M059J (cell line): ENCODE measurements at places on chromosomes 12 and 14.

- no peak for DNase-seq
These were observed 150.8 kb downstream of the TTC8 start for GRCh38 chr14:88975043-88975830.

DNA sequence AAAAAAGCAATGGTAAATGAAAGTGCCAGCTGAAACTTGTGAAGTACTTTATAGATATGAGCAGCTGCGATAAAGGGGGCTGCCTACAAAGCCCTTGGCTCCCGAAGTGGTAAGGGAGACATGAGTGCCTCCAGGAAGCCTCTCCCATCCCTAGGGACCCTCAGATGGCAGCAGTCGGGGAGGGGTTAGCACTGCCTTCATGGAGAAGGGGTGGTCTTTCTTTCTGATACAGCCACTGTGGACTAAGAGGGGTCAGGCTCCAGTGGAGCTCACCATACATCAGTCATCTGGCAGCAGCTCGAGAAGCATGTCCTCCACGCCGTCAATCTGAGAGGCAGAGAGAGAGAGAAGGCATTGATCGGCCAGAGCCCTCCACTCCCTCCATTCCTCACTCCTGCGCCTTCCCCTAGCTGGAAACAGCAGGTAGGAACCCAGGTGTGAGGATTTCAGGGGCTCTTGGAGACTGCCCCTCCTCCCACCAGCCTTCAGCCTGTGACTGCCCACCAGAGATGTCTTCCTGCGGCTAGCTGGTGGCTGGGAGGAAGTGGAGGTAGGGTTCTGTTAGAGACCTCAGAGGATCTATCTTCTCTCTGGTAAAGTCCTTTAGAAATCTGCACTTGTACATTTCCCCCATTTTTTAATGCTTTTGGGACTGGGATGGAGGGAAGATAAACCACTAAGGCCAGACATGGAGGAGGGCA, 2.3 kb downstream of the TCL1A start:
- DNase-seq: no peak

- DNase-seq: no peak
These were observed 8.0 kb downstream of the IL22 start for GRCh38 chr12:68245180-68246021.

DNA sequence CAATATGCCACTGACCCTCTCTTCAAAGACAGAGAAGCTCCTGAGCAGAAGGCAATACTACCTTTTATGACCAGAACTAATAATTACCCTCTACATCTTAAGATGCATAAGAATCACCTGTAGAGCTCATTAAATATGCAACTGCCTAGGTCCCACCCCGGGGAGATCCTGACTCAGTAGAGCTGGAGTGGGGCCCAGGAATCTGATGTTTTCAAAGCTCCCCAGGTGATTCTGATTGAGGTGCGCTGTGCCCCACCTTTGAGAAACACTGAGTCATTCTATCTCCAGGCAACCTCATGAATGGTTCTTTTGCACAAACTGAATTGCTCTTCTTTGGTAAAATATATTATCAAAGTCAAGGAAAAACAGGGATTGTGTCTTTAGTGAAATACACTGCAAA, 149.3 kb upstream of the BMP4 start:
- peak; percentile 23 for DNase-seq

DNA sequence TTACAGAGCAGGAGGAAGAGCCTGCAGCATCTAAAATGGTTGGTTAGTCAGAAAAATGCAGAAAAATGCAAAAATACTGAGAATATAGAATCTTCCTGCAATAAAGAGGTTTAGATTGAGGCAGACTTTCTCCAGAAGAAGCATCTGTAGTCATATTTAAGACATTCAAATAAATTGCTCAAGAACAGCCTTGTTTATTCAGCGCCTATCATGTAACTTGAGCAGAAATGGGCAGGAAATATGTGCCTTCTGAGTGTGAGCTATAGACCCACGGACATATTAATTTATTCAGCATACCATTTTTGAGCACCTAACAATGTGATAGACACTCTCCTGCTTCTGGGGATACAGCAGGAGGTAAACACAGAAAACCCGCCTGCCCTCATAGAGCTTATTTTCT, 102.0 kb upstream of the HIF1A start:
- DNase-seq: no peak

DNA sequence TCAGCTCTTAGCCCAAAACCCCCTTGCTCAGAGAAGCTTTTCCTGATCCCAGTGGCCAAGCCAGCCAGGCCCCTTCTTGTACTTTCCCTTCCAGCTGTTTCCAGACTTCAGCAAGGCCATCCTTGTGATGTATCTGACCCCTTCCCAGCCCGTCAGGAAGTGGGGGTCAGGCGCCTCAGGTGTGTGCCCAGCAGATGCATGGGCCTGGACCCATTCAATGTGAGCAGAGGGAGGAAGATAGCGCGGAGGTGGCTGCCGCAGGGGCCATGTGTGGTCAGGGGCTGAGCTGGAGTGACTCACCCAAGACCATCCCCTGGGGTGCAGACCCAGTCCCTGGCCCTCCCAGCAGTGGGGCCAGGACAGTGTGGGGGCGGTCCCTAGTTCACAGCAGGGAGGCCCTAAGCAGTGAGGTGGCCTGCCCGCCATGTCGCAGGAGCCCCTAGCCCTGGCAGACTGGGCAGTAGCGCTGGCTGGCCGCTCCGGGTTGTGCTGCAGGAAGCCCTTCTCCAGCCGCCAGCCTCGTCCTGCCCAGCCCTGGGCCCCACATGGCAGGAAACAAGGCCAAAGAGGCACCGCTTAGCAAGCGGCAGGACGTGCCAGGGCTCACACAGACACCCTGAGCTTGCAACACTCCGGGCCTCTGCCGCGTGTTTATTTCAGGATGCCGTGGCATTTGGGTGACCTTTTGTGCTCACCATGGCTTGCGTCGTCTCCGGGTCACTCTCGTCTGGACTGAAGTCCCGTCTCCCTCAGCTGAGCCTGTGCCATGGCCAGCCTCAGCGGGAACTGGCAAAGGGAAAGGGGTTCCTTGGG, 12.0 kb downstream of the ADSS1 start:
- peak; percentile 65 for DNase-seq

- no peak for DNase-seq
These were observed 119.3 kb downstream of the HMGA2 start for GRCh38 chr12:65943388-65944137.

DNA sequence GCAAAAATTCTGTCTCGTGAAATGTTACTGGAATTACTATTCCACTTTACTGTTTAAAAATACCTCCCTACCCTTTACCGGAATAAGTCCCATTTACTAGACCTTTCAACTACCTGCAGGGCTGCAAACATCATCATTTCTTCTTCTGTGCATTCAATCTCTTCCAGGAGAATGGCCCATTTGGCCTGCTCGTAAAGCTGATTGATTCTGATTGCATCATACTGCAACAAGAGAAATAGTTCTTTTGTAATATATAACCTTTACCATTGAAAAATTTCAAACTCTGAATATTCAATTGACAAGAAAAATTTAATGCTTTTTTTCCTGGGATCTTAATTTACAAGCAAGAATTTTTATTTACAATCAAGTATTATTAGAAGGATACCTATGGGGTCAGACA, 72.4 kb downstream of the FERMT2 start:
- DNase-seq: no peak

GRCh38 chr14:20818861-20819260, 16.2 kb upstream of the RNASE1 start:
- no peak for DNase-seq

DNA sequence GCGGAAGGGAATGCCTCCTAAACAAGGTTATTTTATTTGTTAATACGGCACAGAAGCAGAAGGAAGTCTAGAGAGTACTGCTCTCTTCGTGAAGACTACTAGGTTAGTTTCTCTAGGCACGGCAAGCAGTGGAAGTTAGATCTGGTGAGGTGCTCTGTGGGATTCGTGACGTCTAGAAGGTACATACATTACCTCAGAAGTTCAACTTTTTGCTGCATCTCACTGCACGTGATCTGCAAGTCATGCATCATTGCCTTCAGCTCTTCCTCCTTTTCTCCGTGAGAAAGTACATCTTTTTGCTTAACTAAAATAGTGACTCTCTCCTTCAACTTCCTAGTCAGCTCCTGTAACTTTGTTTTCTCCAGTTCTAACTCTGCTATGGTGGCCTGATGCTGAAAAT, 74.7 kb downstream of the NIN start:
- DNase-seq: no peak

DNA sequence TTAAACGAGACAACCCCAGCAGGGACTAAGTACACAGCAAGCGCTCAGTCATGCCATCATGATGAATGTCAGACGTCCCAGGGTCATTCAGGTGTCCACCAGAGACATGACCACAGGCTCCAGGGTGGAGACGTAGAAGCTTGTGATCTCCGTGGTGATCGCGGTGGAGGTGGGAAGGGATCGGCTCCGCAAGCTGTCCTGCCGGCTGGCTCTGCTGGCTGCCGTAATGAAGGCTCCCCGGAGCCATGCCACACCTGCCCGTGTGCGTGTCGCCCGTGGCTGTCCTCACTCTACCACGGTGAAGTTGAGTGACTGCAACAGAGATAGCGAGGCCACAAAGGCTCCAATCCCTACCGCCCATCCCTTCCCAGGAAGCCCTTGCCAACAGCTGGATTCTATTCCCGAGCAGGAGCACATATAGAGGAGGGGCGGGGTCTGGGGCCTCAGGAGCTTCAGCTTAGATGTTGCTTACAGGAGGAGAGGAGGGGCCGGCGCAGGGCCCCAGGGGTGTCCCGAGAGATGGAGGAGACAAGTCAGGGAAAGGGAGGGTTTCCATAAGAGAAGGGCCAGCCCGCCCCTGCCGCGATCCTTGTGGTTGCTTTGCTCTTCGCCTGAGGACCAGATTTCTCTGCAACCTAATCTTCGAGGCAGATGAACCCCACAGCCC, 332.6 kb upstream of the SFSWAP start:
- DNase-seq: no peak

DNA sequence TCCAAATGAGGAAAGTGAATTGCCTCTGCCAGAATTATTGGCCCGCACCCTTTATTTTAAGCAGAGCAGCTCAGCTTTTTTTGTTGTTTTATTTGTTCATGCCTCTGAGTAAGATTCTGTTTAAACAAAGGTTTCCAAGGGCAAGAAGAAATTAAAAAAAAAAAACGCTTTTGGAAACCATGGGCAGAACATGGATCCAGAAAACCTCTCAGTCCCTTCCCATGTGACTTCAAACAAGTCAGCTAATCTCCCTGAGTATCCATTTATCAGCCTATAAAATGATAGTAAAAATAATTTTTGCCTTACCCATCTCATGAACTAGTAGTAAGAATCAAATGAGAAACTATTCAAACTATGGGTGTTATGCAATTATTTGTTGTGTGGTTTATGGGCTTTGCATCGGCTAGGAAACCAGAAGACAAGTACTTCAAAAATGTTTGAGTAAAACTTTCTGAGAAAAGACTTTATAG, 27.6 kb downstream of the KITLG start:
- DNase-seq: peak; percentile 64

GRCh38 chr12:131372171-131372475, 338.8 kb upstream of the SFSWAP start:
- no peak for DNase-seq

GRCh38 chr12:108679106-108679681, 45.5 kb upstream of the SELPLG start:
- no peak for DNase-seq

- DNase-seq: no peak
These were observed 42.6 kb downstream of the A2M start for GRCh38 chr12:9073076-9073475.

DNA sequence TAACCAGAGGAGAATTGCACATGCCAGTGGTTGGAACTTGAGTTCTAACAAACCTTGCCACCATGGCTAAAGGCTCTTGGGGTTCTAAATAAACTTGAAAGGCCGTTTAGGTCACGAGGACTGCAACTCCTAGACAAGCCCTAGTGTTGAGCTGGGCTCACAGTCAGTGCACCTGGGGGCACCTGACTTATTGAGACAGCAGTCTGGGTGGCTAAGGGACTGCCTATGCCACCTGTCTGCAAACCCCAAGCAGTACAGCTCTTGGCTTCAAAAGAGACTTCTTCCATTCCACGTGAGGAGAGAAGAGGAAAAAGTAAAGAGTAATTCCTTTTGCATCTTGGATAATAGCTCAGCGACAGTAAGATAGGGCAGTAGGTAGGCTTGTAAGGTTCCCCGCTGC, 765.6 kb upstream of the FOXG1 start:
- no peak for DNase-seq

GRCh38 chr14:69652942-69653684, 41.7 kb downstream of the SUSD6 start:
- no peak for DNase-seq

DNA sequence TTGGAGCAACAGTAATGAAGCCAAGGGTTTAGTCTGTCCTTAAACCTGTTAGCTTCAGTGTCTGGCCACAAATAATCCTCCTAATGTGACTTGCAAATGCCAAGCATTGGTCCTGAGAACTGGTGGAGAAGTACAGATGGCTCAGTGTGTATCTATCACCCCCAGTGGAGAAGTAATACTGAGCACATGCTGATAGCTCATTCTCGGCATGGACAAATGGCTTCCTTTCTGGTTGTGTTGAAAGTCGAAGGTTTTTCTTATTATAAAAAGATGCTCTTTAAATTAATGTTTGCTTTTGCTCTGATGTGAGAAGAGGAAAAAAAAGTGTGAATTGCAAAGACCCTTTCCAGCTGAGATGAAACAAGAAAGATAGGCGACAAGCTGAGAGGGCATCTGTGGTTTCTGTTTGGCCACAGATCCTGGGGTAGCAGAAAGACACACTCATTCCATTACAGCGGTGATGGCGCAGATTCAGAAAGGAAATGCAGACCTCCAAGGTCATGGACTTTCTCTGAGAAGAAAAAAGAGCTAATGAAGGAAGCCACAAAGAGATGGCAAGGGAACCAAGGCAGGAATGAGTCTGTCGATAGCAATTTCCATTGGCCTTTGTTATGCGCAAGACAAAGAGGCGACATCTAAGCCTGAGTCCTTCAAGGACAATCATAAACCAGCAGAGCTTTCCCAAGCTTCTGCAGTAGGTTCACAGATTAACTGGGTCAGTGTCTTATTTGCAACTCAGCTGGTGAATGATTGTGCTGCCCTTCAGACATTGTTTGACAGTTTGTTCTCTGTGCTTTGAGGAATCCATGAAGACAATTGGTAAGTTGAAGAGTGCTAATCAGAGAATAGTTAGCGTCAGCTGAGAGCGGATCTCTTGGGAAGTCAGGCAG, 155.5 kb upstream of the RGS6 start:
- DNase-seq: peak; percentile 47

- DNase-seq: no peak
These were observed 65.1 kb upstream of the GPHB5 start for GRCh38 chr14:63383776-63384367.

GRCh38 chr12:5556033-5556614, 124.2 kb downstream of the NTF3 start:
- no peak for DNase-seq

DNA sequence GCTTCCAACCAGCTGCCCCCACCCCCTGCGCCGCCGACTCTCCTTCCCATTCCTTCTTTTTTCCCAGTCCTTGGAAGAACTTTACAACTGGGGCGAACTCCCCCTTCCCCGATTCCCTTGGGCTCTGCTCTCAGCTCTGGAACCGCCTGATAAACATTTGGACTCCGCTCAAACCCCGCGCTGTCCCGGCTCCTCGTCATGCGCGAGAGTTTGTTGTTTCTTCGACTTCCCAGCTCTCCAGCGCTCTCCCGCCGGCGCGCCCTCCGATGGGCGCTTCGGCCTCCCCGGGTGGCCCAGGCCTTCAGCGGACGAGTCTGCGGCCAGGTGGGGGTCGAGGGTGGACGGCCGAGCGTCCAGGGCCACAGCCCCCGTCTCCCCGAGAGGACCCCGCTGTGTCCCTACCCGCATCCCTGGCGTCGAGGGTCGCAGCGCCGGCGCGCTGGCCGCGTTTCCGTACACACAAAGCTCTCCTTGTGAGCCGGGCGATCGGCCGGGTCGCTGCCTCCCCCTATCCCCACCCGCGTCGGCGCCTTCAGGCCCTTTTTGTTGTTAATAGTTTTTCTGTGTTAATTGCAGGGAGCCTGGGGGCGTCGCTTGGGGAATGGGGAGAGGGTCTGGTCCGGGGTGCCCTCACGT, 847 bp downstream of the MMP14 start:
- DNase-seq: peak; percentile 71

GRCh38 chr14:96762650-96763049, 34.5 kb upstream of the VRK1 start:
- DNase-seq: peak; percentile 46
